ENCODE measurements at places on chromosomes 1 and 21.

- no peak for DNase-seq
Observed at GRCh38 chr1:213247038-213247437, 196.0 kb downstream of the RPS6KC1 start.

DNA sequence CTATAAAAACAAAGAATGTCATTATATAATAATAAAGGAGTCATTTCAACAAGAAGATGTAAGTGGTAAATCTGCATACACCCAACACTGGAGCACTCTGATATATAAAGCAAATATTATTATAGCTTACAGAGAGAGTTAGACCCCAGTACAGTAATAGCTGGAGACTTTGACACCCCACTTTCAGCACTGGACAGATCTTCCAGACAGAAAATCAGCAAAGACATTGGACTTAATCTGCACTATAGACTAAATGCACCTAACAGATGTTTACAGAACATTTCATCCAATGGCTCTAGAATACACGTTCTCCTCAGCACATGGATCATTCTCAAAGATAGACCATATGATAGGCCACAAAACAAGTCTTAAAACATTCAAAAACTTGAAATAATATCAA is 20.0 kb upstream of the KCNH1 start:
- DNase-seq: no peak

DNA sequence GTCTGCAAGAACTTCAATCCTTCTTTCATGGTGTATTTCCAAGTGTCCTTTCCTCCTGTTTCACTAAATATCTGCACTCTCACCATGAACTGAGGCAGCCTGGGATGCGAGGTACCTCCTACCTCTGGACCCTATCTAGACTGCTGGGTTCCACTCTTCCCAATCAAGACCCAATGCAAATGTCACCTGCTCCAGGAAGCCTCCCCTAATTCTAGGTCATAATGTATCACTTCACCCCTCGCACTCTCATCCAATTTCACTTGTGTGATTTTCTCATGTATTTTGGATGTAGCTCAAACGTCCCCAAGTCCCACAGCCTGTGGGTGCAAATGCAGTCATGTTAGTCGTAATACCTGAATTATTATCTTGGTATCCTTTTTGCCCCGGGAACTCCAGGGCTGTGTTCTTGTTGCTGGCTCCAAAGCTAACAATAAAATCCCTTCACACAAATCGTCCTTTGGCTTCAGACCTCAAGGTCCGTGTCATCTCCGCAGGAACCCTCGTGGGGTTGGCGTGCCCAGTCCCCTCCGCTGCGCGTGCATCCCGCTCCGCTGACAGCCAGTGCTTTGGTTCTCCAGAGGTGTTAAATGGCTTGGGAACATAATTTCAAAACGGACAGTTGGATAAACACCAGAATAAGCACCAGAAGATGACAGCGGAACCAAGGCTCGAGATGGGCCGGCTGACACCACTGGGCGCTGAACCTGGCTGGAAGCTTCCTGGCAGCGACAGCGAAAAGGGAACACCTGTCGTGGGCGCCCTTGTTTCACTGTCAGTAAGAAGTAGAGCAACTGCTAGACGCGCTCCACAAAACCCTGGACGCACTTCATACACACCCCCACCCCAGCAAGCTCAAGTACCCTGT is 1.0 kb upstream of the BACH1 start:
- DNase-seq: no peak

GRCh38 chr1:231792634-231793033 is 166.0 kb downstream of the DISC1 start:
- no peak for DNase-seq

DNA sequence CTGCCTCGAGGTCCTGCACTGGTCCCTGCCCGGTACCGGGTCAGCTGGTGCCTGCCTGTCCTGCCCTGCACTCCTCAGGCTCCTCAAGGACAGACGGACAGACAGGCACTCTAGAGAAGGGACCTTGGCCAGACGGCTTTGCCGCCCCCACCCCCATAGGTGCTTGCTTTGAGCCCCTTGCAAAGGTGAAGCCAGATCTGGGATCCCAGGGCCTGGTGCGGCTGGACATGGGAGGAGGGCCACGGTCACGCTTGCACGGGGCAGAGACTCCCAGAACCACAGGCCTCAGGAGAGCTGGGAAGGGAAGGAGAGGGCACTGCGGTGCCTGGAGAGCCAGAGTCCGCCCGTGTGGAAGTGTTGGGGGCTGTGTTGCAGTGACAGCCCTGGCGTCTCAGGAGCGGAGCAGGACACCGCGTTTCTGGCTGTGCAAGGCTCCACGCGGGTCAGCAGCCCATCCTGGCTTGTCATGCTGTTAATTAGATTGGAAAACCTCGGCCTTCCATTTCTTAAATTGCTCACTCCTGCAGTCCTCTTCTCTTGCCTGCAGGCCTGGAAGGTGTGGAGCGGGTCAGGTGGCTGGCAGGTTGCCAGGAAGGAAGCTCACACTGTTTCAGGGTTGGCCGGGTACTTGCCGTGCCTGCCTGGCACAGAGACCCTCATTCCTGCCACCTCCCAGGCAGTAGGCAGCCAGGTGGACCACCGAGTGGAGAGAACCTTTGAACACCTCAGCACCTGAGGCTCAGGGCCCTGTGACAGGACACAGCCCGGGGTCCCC is 16.3 kb downstream of the COL18A1 start:
- no peak for DNase-seq

GRCh38 chr1:15852036-15852827 is 4.7 kb downstream of the SPEN start:
- DNase-seq: no peak

GRCh38 chr1:223704921-223705878 is 7.1 kb upstream of the CAPN2 start:
- no peak for DNase-seq

DNA sequence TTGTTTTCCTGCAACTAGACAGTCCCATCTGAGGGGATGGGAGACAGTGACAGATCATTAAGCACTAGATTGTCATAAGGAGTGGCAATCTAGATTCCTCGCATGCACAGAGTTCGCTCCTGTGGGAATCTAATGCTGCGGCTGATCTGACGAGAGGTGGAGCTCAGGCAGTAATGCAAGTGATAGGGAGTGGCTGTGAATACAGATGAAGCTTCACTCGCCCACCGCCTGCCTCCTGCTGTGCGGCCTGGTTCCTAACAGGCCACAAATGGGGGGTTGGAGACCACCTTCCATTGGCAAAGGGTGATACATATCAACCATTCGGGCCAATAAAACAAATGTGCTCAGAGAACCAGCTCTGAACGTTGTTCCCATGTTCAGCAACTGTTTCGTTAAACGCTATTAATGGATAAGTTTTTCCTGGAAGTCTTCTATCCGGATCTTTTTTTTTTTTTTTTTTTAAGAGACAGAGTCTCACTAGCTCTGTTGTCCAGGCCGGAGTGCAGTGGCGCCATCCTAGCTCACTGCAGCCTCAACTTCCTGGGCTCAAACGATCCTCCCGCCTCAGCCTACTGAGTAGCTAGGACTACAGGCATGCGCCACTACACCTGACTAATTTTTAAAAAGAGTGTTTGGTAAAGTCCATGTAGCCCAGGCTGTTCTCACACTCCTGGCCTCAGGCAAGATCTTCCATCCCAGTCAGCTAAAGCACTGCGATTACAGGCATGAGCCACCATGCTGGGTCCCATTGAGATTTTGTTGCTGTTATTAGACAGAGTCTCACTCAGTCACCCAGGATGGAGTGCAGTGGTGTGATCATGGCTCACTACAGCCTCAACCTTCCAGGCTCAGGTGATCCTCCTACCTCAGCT is 8.7 kb upstream of the RSRP1 start:
- no peak for DNase-seq

- no peak for DNase-seq
Observed at GRCh38 chr1:25210728-25211127, 21.6 kb downstream of the SYF2 start.

DNA sequence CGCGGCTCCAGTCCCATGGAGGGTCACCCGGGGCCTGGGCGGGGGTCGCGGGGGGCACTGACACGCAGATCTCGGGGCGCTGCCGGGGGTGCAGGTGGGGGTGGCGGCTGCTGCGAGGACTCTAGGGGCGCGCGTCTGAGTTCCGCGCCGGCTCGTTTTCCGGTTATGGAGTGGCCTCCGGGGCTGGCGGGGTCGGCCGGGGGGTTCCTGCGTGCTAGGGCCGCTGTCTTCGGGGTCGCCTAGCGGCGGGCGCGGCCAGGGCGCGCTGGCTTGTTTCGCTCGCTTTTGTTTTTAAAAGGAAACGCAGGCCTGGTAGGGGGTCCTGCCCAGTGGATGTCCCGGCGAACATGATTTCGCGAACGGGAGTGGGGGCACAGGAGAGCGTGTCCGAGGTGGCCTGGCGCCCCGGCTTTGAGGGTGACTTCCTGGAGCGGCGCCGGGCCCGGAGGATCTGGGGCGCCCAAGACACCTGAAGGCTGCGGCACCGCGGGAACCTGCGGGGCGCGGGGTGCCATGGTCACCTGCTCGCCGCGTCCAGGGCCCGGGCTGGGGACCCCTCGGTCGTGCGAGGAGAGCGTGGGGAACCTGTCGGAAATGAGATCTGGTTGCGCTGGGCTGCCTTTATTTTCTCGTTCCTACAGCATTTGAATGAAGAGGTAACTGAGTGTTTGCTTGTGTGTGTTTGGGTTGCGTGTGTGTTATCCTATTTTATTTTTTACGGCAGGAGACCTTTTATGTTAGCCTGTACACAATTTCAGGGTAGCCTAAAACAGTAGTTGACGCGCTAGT is 618 bp downstream of the ETS2 start:
- DNase-seq: peak; percentile 79

- no peak for DNase-seq
Observed at GRCh38 chr1:244280859-244281258, 170.8 kb downstream of the ADSS2 start.

DNA sequence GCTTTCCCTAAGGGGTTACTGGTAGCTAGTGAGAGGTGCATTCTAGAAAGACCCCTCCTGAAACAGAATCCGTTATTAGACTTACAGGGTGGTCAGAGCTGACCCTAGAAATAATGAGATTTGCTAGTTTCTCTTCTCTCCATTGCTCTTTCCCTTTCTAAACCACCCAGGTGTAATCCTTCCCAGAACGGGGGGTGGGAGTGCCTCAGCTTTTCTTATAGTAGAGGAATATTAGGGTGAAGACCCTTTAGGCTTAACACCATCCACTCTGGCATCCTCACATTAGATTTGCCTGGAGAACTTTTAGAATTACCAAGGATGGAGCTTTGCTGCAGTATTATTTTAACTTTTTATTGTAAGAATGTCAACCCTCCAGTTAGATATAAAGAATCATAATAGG is 49.4 kb downstream of the CAPN9 start:
- no peak for DNase-seq

DNA sequence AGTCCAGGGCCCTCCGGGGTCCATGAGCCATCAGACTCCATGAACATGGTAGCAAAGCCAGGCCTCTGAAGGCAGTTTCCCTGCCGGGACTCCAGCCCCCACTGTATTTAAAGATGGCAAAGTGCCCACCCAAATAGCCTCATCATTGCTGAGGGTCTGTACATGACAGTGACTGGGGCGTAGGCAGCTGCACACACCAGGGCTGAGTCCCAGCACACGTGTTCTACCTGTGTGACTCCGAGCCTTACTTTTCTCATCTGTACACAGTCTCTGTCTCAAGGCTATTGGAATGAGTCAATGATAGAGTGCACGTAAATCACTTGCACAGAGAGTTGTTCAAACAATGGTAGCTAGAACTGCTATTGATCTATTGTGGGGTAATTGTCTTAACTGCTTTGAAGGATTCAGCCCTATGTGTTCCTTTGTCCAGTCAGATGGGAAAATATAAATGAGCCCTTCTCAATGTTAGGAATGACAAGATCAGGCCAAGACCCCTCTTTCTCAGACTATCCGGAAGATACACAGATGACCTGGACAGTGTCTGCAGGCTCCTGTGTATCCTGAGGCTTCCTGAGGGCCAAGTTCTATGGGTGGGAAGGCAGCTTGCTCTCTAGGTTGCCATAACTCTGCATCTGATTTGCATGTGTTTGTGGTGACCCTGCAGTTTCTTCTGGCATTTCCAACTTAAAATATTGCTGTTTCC is 48.9 kb downstream of the RASSF5 start:
- no peak for DNase-seq

DNA sequence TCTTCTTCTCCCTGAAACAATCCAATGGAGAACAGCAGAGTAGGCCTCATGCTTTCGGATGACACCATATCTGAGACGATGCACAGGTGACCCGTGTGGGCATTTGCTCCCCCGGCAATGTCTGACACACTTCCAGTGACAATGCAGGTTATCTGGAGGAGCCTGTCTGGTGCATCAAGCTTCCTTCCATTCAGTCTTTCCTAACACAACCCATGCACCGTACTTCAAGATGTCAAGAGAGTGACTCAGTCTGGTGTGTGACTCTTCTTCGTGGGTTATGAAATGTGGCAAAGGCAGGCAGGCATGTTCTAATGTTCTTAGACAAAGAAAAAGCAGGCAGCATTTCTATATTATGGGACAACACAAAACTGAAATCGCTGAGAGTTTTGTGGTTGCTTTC is 159.1 kb downstream of the EDEM3 start:
- DNase-seq: no peak

- no peak for DNase-seq
Observed at GRCh38 chr1:20814534-20814871, 27.4 kb upstream of the HP1BP3 start.

DNA sequence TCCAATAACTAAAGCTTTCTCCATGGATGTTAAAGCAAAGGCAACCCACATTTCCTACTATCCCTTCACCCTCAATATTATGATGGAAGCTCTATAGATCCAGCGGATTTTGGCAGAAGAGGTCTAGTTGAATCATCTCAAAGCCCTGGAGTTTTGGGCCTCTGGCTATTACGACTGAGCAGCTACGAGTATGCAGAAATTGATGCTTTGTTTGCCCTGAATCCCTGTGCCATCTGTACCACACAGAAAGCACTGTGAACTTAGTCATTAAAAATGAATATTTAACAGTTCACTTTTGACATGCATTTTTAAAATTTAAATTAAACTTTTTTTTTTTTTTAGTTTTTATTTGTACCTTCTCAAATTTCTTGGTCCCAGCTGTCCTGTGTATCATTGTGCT is 705.4 kb upstream of the PTBP2 start:
- DNase-seq: no peak

GRCh38 chr1:115641762-115642167 is at the start of gene VANGL1:
TSS of gene VANGL1 (plus strand) at chr1:115641970. CDS start at chr1:115651414, 9,444 bp downstream.
- peak; percentile 91 for DNase-seq

GRCh38 chr1:107789817-107790524 is 175.0 kb downstream of the VAV3 start:
- no peak for DNase-seq

- no peak for DNase-seq
Observed at GRCh38 chr1:159121526-159121925, 45.0 kb upstream of the AIM2 start.

DNA sequence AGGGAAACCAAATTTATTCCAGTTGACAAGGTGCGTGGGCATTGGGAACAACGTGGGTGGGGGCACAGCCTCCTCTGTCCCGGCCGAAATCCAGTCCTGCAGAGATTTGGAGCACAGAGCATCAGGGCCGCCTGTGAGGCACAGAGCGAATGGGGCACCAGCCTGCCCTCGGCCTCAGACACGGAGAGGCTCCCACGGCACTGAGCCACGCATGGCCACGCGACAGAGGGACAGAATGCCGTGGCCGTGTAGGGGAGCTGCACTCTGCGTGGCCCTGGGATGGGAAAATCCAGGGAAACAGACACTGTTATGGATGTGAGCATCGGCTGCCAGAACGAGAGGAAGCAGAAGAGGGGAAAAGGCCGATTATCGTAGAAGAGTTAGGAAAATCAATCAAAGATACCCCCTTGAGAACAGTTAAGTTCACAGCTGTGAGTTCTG is 13.5 kb upstream of the C1orf159 start:
- no peak for DNase-seq

All from posterior cingulate gyrus (tissue), 11 donors.